Activated naive CD8-positive, alpha-beta T cell treated with anti-CD3 and anti-CD28 coated beads, Interleukin-2, amount 10 ng/mL, durations not matched to agents 7 days and 5 days (primary cell): ENCODE measurements at places on chromosomes 6 and 20.

GRCh38 chr6:148779142-148779562 is 32.3 kb downstream of the UST start:
- DNase-seq: no peak

DNA sequence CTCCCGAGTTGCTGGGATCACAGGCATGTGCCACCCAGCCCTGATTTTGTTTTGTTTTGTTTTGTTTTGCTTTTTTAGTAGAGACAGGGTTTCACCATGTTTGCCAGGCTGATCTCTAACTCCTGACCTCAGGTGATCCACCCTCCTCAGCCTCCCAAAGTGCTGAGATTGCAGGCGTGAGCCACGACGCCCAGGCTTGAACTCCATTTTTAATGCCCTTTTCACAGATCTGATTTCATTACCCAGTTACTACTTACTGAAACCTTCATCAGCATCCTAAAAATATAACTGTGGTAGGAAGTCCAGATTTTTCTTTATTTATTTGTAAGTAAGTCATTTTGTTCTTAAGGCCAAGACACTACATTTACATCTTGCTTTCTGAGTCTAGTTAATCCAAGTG is 64.0 kb downstream of the HDDC2 start:
- no peak for DNase-seq

DNA sequence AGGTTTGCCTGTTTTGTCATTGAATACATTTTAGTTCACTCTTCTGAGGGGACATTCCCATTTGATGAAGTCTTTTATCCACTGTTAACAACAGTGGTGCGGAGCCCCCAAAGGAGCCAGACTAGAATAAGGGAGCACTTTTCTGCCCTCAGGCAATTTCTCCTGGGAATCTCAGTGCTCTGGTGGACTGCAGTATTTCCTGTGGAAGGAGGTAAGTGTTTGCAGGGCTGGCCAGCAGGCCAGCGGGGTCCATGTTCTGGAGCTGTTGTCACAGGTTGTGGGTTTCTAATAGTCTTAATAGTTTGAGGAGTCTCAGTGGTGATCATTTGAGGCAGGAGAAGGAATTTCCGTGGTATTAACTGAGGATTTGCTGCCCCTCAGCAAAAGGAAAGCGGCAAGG is 83.5 kb downstream of the ASXL1 start:
- DNase-seq: no peak

GRCh38 chr20:3931664-3932063 is 42.5 kb downstream of the PANK2 start:
- DNase-seq: no peak

- DNase-seq: no peak
Observed at GRCh38 chr6:4029687-4030086, 49.2 kb downstream of the FAM217A start.

- DNase-seq: no peak
Observed at GRCh38 chr6:34615574-34616226, 59.6 kb upstream of the SPDEF start.

DNA sequence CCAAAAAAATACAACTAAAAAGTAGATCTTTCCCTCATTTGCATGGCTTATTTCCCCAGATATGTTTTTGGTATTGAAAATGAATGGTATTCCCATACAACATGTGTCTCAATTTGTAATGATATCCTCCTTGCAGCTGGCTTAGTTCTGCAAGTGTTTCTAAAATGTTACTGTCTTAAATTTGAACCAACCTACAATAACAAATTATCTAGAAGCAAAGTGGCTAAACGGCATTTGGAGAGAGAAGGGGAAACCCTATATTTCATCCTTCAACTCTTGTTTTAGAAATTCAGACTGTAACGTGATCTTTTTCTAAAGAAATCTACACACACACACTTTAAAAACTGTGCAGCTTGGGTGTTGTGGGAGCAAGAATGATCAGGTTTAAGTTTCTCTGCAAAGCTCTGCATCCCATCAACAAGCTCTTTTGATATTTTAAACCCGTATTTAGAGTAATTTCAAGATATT is 153.0 kb downstream of the SOBP start:
- DNase-seq: no peak

DNA sequence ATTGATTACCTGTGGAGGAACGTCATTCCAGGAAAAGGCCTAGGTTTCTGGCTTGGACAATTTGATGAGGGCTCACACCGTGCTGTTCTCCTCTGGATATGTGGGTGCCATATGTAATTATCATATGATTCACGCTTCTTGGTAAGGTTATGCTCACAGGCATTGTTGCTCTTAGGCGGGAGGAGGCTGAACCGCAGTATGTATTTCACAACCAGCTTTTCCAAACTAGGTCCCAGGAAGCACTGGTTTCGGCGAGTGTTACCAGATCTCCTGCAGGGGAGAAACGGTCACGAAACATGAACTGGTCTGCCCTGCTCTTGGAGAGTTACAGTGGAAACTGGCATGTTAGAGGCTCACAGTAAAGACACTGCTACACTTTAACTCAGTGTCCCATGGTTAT is 793 bp upstream of the FAM50B start:
- no peak for DNase-seq

DNA sequence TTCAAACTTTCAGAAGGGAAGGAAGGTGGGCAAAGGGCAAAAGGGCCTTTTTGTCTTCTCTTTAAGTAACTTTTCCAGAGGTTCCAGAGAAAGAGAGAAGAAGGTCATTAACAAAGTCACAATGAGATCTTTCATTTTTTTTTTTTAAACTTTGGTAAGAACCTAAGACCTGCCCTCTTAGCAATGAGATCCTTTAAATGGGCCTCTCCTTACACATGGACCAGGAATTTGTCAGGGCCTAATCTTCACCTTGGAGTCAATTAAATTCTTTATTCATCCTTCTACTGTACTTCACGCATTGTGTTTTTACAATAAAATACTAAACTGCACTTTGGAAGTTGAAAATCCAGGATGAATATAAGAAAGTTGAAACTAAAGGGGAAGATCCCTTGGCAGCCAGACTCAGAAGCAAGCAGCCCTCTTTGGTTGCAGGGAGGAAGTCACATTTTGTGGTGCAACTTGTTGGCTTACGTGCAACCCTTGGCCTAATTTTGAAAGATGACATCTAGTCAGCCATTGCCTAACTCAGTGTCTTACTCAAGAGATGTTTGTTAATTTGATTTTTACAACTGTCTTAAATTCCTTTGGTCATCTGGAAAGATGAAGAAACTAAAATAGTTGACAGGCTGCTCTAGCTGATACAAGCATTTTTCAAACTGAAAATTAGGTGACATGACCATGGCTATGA is 11.9 kb upstream of the TMEM170B start:
- no peak for DNase-seq

- no peak for DNase-seq
Observed at GRCh38 chr6:142947714-142948480, 2.9 kb upstream of the HIVEP2 start.

DNA sequence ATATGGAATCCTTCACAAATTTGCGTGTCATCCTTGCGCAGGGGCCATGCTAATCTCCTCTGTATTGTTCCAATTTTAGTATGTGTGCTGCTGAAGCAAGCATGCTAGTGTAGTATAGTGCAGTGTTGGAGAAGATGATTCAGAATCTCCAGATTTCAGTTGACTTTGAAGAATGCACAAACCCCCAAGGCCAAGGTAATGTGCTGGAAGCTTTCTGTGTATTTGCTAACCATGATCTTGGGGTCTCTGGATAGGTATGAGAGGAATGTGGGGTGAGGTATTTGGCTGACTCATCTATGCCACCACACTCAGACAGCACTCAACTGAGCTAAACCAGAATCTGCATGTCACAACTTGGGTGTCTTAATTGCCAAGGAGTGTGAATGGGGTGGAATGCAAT is 42.6 kb upstream of the DEK start:
- DNase-seq: no peak

DNA sequence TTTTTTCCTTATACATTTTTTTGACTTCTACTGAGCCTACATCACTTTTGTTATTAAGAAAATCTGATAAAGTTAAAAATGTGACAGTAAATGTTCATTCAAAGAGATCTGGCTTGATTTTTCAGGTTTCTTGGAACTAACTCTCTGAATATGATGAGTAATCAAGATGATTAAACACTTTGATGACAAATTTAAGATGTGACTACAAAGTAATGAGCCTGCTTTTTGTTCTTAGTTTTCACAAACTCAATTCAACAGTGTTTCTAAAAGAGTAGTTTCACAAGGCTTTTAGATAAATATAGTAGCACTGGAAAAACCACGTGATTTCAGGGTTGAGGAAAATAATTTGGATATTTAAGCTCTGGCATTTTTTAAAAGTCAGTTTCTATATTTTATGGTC is 37.9 kb upstream of the HDDC2 start:
- DNase-seq: no peak

- DNase-seq: no peak
Observed at GRCh38 chr6:29747688-29748250, 24.5 kb downstream of the HLA-F start.

- DNase-seq: no peak
Observed at GRCh38 chr20:51116765-51117686, 94.1 kb upstream of the KCNG1 start.

GRCh38 chr20:46488451-46488850 is 24.9 kb downstream of the ZNF334 start:
- DNase-seq: no peak

- DNase-seq: no peak
Observed at GRCh38 chr6:6057442-6058053, 50.8 kb upstream of the NRN1 start.

GRCh38 chr6:76694795-76695194 is 622.3 kb upstream of the IMPG1 start:
- DNase-seq: no peak
